Fibroblast of gingiva (primary cell): ENCODE measurements at places on chromosomes 2 and 18.

DNA sequence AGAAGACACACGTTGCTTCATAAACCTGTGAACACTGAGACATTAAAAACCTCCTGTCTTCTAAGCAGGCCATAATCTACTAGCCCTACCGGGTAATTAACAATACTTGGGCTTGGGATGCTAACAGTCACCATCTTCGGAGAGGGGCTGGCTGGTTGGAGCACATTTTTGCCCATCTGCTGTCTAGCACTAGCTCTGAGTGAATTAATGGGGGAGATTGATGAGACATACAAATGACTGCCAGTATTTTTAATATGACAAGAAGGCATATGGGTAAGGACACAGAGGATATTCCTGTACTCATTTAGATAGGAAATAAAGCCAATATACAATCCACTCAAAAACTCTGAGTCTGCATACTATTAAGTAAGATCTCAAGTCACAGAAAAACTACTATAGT is 651.6 kb upstream of the SOX11 start:
- no peak for DNase-seq

- DNase-seq: no peak
Observed at GRCh38 chr18:59842947-59843346, 56.8 kb upstream of the PMAIP1 start.

DNA sequence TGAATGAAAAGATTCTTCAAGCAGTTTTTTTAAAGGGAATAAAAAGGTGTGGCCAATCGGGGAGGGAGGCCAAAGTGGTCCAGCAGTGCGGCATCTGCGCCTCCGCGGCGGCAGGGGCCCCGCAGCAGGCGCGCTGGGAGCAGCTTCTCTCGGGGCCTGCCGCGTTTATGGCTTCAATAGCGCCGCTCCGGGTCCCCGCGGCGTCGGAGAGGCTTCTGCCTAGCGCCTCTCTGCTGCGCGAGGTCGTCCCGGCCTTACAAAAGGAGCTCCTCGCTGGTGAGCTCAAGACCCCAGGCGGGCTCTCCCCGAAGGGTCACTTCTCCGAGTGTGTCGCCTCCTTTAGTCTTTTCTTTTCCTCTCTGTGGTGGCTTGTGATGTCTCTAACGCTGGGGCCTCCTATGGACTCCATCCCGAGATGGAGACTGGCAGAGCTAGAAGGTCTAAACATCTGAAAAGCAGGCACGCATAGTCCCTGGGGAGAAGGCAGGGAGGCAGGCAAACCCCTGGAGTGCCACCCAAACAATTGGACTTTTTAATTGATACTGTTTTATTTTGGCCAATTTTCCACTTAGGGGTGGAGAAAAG is 67.1 kb downstream of the SUMO1 start:
- DNase-seq: no peak

DNA sequence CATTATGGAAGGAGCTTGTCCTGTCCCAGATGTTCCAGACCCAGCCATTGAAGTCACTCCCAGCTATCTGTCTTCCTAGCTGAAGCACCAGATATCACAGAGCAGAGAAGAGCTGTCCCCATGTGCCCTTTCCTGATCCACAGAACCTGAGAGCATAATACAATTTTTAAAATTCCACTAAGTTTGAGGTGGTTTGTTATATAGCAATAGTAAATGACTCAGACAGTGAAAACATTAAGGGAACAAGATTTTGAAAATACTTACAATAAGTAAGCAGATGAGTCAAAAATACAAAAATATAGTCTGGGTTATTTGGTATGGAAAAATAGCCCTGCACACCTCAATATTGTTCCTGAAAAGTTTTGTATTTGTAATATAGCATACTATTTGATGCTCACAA is 85.8 kb upstream of the GLS start:
- DNase-seq: no peak

- no peak for DNase-seq
Observed at GRCh38 chr2:233223059-233223894, 28.2 kb upstream of the ATG16L1 start.

DNA sequence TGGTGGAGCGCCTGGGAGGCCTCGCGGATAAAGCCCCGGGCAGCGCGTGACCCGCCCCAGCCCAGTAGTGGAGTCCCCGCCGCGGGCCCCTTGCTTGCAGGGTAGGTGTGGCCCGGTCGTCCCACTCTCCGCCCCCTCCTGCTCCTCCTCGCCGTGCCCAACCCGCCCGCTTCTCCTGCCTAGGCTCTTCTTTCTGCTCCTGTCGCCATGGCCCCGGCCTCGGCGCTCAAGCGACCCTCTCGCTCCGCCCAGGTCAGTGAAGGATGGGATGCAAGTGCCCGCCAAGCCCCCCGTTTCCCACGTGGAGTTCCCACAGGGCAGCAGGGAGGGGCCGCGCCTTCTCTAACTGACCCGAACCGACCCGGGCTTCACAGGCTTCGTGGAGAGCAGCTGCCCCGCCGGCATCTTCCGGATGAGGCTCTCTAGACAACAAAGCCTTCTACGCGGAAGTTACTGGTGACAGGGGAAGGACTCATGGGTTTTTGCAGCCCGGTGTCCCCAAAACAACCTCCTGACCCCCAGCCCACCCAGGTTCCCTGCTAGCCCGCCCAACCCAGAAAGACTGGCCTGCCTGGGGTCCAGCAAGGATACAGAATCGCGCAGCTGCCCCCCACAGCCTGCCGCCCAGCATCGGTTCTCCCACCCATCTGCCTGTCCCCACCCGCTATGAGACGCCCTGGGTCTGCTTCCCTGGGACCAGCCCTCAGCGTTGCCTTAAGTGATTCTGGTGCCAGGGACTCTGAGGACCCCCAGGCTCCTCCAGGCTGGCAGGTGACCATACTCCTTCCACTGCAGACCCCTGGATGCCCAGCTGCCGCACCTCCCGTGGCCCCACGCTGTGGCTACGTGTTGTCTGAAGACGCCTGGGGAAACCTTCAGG is 32.8 kb downstream of the TTC32 start:
- no peak for DNase-seq

- peak; percentile 59 for DNase-seq
Observed at GRCh38 chr18:10062302-10063300, 148.8 kb downstream of the VAPA start.

DNA sequence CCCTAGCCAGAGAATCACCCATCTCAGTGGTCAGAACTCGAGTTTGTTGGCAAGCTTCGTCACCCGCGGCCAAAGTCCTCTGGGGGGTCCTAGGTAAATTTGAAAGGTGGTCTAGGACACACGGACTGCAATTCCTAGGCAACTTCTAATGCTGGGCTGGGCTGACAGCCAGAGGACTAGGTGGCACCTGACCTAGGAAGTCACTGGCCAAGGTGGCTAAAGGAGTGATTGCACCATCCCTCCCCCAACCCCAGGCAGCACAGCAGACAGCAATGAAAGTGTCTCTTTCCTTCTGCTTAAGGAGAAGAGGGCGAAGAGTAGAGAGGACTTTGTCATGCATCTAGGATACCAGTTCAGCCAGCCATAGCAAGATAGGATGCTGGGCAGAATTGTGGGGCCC is 110.9 kb downstream of the CABYR start:
- DNase-seq: no peak

DNA sequence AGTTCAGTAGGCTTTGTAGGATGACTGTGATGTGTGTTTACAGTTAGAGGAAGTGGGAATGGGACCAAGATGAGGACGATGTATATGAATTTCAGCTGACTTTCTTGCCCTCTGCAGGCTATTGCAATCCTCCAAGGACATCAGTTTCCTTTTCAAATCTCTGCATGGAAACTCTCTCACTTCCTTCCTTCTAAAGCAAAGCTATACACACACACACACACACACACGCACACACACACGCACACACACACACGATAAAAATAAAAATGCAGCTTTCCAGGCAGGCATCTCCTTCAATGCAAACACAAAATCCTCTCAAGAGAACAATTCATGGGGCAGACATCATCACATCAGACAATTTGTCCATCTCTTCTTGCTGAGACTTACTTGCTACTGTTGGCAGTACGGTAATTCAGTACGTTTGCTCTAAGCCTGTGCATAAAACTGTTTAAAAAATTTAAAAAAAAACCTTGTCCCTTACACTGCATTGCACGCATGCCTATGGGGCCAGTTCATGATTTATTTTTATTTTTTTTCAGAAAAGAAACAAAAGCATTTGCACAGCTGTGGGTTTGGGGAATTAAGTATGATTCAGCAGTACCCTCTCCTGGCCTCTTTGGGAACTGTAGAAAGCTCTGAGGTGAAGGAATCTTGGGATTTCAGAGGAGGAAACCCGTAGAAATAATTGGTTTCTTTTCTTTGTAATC is 27.1 kb upstream of the ICOS start:
- DNase-seq: peak; percentile 71

GRCh38 chr2:116776556-116776955 is 1037.9 kb upstream of the DDX18 start:
- no peak for DNase-seq

- no peak for DNase-seq
Observed at GRCh38 chr18:11316546-11316945, 167.2 kb upstream of the PIEZO2 start.

DNA sequence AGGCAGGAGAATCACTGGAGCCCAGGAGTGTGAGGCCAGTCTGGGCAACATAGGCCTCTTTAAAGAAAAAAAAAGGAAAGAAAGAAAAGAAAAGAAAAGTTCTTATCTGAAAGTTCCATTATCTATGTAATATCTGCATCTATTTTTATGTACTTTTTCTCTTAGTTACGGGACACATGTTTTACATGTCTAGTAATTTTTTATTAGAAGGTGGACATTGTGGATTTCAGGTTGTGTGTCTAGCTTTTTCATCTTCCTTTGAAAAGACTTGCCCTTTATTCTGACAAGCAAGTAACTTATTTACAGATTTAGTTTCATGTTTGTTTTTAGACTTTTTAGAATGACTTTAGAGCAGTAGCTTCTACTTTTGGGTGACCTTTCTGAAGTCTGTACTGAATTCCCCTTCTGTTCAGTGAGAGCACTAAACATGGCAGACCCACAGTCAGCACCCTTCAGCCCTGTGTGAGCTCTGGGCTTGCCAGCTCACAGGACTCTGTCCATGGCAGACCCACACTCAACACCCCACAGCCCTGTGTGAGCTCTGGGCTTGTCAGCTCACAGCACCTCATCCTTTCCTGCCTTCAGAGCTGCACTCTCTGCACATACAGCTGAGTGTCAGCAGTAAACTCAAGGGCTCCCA is 17.5 kb downstream of the TRAPPC12 start:
- no peak for DNase-seq

GRCh38 chr2:143140864-143141661 is 11.8 kb downstream of the ARHGAP15 start:
- no peak for DNase-seq

DNA sequence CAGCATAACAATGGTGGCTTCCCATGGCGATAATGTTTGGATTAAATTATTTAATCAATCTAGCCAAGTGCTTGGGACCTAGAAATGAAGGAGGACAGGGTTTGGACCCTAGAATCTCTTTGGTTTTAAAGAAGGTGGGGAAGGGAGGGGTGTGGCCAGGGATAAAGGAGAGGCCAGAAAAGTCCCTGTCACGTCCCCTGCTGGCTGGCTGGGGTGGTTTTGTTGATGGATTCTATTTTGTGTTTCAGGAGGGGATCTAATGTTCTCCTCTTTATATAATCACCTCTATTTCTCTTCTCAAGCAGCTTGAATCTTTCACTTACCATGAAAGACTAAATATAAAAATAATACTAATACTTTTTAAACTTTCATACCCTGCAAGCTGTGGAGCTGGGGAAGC is 52.6 kb upstream of the GALR1 start:
- DNase-seq: no peak

DNA sequence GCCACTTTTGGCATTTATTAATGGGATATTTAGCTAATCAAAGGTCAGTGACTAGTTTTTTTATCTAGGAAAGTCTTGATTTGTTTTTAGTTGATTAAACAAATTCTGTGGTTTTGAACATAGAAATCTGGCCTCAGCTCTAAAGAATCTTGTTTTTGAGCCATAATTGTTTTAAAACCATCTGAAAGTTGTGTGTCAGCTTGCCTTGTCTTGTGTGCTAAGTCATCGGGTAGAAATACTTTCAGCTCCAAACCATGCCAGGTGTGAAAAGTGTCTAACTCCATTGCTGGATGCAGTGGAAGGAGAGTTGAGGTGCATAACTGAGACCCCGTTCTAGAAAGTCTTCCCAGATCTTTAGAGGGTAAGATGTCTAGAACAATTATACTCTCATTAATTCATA is 22.7 kb downstream of the FARP2 start:
- DNase-seq: peak; percentile 42

- no peak for DNase-seq
Observed at GRCh38 chr18:45825258-45826044, at the start of gene SIGLEC15. Gene SIGLEC15 (plus strand): TSS chr18:45825675. CDS start chr18:45825729, 54 bp downstream.

DNA sequence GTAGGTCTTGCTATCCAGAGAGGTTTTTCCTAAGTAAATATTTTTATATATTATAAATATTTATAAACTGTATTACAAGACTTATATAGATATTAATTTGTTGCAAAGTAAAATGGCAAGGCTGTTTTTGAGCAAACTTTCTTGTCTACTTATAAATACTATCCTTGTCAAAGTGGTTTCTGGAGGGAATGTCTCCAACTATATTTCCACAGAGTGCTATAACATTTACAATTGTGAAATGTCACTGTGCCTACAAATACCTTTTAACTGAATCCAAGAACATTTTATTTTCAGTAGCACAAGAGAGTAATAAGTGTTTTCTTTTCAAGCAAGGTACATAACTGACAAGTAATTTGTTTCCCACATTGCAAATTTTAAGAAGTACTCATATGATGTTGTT is 256.8 kb downstream of the ZNF385B start:
- peak; percentile 4 for DNase-seq

DNA sequence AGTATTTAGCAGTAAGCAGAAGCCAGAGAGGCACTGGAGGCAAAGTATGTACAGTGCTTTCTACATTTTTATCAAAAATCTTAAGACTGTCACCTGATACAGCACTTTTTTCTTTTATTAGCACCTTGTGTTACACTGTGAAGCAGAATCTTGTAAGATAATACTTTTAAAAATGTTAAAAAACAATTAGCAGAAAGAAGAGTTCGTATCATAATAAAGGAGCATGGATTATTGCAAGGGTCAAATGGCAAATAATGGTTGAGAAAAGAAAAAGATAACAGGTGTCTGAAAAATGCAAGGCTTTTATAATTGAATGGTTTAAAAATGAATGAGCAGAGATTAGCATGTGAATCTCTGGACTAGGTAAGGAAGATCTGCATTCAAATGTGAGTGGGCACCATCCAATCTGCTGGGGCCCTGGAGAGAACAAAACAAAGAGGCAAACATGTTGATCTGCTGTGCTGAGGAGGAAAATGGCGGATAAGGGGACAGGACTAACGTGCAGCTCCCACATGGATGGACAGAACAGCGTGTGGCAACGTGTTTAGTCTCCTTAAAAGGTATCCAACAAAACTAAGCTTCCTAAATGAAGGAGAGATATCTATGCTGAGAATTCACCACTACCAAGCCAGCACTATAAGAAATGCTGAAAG is 9.5 kb downstream of the CEBPZOS start:
- no peak for DNase-seq

GRCh38 chr2:145957929-145958328 is 1438.0 kb upstream of the ZEB2 start:
- peak; percentile 70 for DNase-seq

- DNase-seq: peak; percentile 46
Observed at GRCh38 chr2:167212014-167212648, 323.9 kb downstream of the XIRP2 start.

- DNase-seq: no peak
Observed at GRCh38 chr2:238424313-238424700, 2.4 kb upstream of the ASB1 start.

GRCh38 chr2:134445985-134446382 is 192.1 kb downstream of the MGAT5 start:
- no peak for DNase-seq
